K562 (cell line): ENCODE measurements at places on chromosomes 7 and 10. TPM values are rescaled to one million over a fixed set of nuclear protein-coding genes. Genes with fewer than 3 reads are reported as not detected.
A peak's percentile ranks its signal among the peaks of the same experiment; 100 is the strongest.

Gene SH2D4B
- total RNA-seq, result 0.13 TPM in 1 of 2 replicates, not detected in the other

- peak; percentile 90 for DNase-seq
- H3K27me3 ChIP-seq, result no peaks in the 10 kb centered on the region
- H3K36me3 ChIP-seq, result no peaks in the 10 kb centered on the region
- H3K4me1 ChIP-seq, result peaks cover 29% of the 10 kb centered on the region
Observed at GRCh38 chr7:100444311-100445278, 8.3 kb upstream of the PPP1R35 start.

DNA sequence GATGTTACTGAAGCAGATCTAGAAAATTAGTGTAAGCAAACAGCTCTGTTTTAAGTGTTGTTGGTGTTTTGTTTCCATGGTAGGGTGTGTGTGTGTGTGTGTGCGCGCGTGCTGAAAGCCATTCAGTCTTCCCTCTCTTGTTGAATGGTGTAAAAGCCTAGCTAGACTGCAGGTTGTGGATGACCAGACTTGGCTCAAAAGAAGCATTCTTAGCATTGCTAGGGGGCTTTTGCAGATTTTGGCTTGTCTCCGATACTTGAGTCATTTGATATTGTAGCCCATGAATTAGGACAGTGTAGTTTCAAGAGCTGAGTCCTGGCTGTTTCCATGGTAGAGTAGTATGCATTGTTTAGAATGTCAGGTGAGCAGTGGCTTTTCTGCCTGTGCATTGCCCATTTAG lies 99.1 kb downstream of the SND1 start:
- peaks cover 3% of the 10 kb centered on the region; the same call in 1 of the 2 replicates for H3K4me1 ChIP-seq
- H3K27ac ChIP-seq, result no peak overlapping the region
- H3K27me3 ChIP-seq, result no peaks in the 10 kb centered on the region
- DNase-seq, result no peak
- H3K4me3 ChIP-seq, result no peak overlapping the region

DNA sequence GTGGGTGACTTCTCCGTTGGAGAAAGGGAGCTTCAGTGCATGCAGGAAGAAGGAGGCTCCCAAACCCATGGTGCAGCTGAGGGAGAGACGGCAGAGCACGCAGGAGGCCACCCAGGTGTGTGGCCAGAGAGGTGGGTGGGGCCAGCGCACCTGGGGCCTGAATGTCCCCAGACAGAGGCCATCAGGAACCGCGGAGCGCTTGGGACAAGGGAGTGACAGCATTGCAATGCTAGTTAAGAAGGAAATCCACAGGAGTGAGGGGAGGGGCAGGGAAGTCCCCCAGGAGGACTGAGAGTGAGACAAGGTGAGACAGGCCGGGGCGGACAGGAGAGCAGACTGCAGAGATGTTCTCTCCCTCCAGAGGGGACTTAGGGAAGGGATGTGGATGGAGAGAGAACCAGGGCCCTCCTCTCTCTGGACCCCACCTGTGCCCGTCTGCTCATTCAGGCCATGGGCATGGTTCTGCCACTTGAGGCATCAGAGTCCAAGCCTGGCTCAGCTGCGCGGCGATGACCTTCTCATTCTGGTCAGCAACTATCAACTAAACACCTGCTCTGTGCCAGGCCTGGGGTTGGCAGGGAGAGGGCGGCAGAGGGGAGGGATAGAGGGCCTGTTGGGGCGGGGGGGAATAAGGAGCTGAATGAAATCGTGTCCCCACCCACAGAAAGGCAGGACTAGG lies 69.4 kb upstream of the COL13A1 start:
- DNase-seq, result no peak
- peaks cover 10% of the 10 kb centered on the region for H3K4me1 ChIP-seq
- no peaks in the 10 kb centered on the region for H3K36me3 ChIP-seq
- no peak overlapping the region for H3K4me3 ChIP-seq
- H3K27me3 ChIP-seq, result no peaks in the 10 kb centered on the region

Gene CUBN
- total RNA-seq, result 0.09 and 0.22 TPM in 2 replicates

Gene TAS2R41
- not detected in 2 replicates for total RNA-seq

DNA sequence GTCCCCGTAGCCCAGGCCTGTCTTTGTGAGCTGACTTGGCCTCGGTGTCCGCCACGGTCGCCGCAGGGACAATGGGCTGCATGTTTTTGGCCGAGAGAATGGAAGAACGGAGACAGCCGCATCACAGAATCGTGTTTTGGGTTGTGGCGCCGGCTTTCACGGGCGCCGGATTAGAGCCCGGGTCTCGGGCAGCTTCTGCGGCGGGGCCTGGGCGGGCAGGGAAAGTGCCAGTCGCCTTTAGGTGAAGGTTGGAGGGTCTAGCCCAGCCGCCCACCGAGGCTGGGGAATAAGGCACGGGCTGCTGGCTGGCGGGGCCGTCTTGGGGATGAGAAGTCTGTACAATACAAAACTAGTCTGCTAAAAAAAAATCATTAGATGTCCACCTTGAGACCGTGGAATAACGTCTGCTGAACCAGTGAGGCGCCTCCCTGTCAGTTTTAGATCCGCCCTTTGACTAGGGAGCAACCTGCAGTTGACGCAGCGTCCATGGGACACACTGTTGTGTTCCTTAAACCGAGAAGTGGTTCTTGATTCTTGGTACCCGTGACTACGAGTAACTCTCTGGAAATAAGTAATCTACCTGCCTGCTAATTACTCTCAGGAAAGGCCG lies 577 bp downstream of the DNAJB9 start:
- no peaks in the 10 kb centered on the region for H3K27me3 ChIP-seq
- H3K27ac ChIP-seq, result peak overlapping the region; percentile 92
- peaks cover 53% of the 10 kb centered on the region for H3K36me3 ChIP-seq
- DNase-seq, result peak; percentile 76
- H3K4me3 ChIP-seq, result peak overlapping the region; percentile 72

Gene AUTS2
- 0.25 and 0.58 TPM in 2 replicates for total RNA-seq

GRCh38 chr7:91165846-91166230 lies 98.4 kb upstream of the FZD1 start:
- H3K36me3 ChIP-seq, result no peaks in the 10 kb centered on the region
- no peaks in the 10 kb centered on the region; the same call in 1 of the 2 replicates for H3K27me3 ChIP-seq
- H3K27ac ChIP-seq, result no peak overlapping the region
- H3K4me3 ChIP-seq, result no peak overlapping the region
